Hematopoietic multipotent progenitor cell treated with erythropoietin and hydrocortisone succinate and interleukin-3 and kit ligand, for 6 days (in vitro differentiated cells): ENCODE measurements at places on chromosomes 5 and 9.

DNA sequence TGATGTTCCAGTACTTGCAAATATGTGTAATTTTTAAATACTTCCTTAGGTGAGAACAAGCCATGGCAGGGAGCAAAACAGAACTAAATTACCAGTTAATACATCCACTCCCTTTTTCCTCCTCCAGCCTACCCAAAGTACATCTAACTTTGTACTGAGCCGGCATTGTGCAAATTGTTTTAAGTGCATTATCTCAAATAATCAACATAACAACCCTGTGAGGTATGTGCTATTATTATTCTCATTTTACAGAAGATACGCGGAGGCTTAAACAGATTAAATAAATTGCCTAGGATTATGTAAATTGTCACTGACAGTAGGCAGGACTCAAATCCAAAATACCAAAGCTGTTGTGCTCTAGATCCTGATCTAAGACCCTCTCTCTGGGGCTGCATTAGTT is 55.5 kb upstream of the KLF4 start:
- DNase-seq, result no peak

- no peak for DNase-seq
Measured at GRCh38 chr9:90546200-90546599, 96.4 kb downstream of the DIRAS2 start.

GRCh38 chr9:90793729-90794128 is 7.9 kb upstream of the SYK start:
- DNase-seq, result no peak

DNA sequence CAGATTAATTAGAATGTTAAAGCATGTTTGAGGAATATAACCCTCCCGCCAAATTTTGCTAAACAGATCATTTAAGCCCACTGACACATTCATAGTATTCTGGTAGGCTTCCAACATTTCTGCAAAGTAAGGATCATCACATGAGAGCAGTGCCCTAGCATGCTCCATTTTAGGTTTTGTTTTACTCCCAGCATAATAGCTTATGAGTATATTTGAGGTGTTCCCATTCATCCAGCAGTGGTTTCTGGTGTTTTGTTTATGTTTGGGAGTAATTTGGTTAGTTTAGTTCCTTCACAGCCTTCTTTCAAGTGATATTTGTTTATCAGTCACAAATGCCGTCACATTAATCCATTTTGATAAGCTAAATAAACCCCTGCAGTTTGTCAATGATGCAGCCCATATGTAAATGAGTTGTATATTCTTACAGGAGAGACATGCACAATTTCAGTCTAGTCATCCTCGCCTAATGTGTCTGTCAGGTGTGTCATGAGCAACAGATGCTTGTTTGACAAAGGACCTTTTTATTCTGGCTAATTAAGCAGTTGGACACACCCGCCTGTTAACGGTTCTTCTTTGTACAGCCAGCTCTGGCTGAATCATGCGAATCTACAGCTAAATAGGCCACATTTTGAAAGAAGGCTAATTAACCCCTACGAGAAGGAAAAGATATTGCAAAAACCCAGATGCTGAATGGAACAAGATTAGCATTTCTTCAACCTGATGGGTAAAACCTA is 124.4 kb downstream of the RFX3 start:
- peak; percentile 32 for DNase-seq

- no peak for DNase-seq
Measured at GRCh38 chr5:138028971-138029365, 3.9 kb downstream of the FAM13B start.

DNA sequence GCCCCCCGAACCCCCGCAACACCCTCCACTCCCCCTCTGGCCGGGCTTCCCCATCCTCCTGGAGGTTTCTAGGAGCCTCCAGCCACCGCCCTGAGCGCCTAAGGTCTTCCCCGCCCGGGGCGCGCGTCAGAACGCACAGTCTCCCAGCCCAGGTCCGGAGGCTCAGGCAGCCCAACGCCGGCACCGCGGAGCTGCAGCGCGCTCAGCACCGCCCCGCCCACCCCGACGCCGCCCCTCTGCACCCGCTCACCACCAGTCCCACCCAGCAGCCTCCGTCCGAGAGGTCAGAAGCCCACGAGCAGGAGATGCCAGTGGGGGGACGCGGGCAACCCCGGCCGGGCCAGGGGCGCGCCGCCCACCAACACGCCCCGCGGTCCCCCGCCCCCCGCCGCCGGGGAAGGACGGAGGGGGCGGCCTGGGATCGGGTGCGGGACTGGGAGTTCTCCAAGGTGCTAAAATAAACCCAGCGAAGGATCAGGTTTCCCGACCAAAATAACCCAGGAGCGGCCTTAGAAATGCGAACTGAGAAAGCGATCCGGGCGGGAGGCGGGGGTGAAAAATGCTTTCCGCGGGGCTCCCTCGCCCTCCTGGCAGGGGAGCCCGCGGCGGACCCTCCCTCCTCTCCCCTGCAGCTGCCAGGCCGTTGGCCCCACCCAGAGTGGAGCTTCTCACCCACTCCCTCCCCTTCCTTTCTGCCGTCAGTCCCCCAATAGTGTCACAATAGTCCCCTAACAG is 6.5 kb upstream of the FAM78A start:
- DNase-seq, result peak; percentile 62

DNA sequence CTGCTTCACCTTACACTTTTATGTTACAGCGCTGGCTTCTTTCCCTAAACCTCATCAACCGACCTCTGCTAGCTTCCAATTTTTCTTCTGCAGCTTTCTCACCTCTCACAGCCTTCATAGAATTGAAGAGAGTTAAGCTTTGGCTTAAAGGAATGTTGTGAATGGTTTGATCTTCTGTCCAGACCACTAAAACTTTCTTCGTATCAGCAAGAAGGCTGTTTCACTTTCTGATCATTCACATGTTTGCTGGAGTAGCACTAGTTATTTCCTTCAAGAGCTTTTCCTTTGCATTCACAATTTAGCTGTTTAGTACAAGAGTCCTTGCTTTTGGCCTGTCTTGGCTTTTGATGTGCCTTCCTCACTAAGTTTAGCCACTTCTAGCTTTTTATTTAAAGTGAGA is 49.5 kb downstream of the NR3C1 start:
- no peak for DNase-seq

DNA sequence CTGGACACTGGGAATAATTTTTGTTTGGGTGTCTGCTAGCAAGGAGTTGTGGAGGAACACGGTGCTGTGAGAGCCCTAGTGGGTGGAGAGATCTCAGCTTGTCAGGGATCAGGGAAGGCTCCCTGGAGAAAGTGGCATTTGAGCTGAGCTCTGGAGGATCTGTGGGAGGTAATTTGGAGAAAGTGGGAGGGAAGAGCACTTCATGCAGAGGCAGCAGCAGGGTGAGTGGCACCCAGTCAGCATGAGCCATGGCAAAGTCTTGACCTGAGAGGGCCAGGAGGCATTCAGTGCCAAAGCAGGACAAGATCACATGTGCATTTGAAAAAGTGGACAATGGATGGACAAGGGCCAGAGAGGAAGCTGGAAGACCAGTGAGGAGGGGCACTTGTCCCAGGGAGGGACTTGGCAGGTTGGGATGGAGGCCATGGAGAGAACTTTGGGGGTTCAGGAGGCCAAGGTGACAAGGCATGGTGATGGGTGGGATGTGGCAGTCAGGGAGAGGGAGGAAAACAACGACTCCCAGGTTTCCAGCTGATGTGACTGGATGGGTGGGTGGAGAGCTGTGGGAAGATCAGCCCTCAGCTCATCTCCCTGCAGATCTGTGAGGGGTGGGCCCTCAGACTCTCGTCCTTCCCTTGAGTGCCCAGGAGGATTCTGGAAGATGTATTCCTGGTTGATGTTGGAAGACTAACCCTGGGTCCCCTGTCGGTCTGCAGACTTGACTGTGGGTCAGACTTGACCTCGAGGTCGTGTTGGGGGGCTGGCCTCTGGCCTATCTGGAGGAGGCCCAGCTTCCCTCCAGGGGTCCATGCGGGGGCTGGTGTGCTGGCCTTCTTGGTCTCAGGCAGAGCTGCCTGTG is 68.9 kb upstream of the PITX1 start:
- no peak for DNase-seq

- no peak for DNase-seq
Measured at GRCh38 chr5:181236954-181237641, 6.6 kb downstream of the RACK1 start.

GRCh38 chr9:71130521-71130920 is 9.1 kb upstream of the TRPM3 start:
- DNase-seq, result no peak

DNA sequence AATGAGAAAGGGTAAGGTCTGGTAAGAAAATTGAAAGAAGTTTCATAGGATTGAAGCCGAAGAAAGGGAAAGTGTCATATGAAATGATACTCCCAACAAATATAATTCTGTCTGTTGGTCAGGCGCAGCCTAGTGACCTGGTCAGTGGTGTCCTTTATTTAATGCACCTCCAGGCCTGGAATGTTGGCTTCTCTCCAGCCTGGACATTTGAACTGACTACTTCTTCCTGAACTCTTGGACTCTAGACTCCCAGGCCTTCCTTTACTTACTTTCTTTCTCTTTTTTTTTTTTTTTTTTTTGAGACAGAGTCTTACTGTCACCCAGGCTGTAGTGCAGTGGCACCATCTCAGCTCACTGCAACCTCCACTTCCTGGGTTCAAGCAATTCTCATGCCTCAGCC is 1381.5 kb upstream of the WWC1 start:
- no peak for DNase-seq

- no peak for DNase-seq
Measured at GRCh38 chr5:99949361-99949760, 585.8 kb upstream of the FAM174A start.

GRCh38 chr5:36495611-36496010 is 110.8 kb upstream of the SLC1A3 start:
- no peak for DNase-seq

- DNase-seq, result no peak
Measured at GRCh38 chr9:113488071-113488470, 24.5 kb downstream of the RGS3 start.
